Renal pelvis (tissue), 12 donors: ENCODE measurements at places on chromosomes 12 and 14. TPM values are rescaled to one million over a fixed set of nuclear protein-coding genes. Genes with fewer than 3 reads are reported as not detected.

Gene DCTN2
- polyA plus RNA-seq: 175 TPM

Gene RAP1B
- 166 TPM for polyA plus RNA-seq

Gene TTC6
- 0.34 TPM for polyA plus RNA-seq

Gene GNB3
- polyA plus RNA-seq: 7.0 TPM

DNA sequence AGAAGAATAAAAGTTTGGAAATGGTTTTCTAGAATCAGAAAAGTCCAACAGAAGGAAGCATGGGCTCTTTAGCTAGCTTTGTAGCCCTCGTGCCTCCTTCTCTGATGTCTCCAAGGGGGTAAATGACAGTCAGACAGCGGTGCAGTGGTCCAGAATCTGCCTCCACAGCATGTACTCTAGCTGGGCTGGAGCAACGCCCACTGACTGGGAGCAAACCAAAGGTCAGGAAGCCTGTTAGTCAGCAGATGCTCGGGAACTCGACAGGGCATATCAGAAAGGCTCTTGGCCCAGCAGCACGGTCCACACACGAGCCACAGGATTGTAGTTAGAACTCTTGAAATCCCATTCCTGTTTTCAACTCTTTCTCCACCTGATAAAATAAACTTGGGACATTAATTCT is 164.3 kb downstream of the GRIN2B start:
- no peak for DNase-seq

DNA sequence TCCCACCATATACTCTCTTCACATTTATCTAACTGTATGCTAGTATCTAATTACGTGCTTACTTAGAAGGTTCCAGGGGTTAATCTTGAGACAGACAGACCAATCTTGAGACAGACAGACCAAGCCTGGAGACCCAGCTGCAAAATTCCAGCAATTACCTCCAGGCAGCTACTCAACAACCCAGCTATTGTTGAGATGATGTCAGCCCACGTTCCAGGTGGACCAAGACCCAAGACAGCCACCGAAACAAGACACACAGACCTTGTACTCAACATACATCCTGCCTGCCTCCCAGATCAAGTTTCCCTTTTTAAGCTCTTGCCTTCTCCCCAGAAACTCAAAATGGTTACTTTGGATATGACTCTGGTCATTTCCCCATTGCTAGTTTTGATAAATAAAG is 64.9 kb upstream of the VASH1 start:
- DNase-seq: no peak

GRCh38 chr12:65792724-65793123 is 31.6 kb upstream of the HMGA2 start:
- no peak for DNase-seq

- no peak for DNase-seq
These were observed 823 bp upstream of the TSPAN11 start for GRCh38 chr12:30925607-30926242.

DNA sequence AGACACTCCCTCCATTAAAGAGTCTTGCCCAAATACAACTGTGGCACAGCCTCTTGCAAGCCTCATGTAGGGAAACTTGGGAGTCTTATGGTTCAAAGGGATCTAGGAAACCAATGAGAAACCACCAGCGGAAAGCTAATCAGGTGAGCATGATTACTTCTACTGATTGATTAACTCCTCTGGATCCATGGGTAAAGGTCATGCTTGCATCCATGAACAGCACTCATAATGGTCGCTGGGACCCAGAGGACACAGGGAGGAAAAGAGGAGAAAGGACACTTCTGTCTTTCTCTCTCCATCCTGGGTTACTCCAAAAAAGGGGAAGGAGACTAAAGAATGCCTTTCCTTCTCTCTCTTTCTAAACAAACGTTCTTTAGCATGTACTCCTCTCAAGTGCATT is 1397.2 kb downstream of the LRFN5 start:
- DNase-seq: no peak

GRCh38 chr12:123384318-123384993 is 524 bp downstream of the KMT5A start:
- no peak for DNase-seq
